GM23338 (cell line): ENCODE measurements at places on chromosomes 16 and 17. TPM values are rescaled to one million over a fixed set of nuclear protein-coding genes. Genes with fewer than 3 reads are reported as not detected.

The MRM3 gene
- polyA plus RNA-seq = 17.0 and 17.7 TPM in 2 replicates

The TERB1 gene
- not detected in 2 replicates for polyA plus RNA-seq

The SLC22A31 gene
- 2.1 TPM in 2 replicates for polyA plus RNA-seq

The DNAI2 gene
- polyA plus RNA-seq = 0.21 TPM in 1 of 2 replicates, not detected in the other

The SPATA32 gene
- 0.23 TPM in 1 of 2 replicates, not detected in the other for polyA plus RNA-seq
